ENCODE measurements at places on chromosomes 4 and X.

- no peak for DNase-seq
Measured at GRCh38 chr4:101851672-101852071, 61.1 kb downstream of the BANK1 start.

- no peak for DNase-seq
Measured at GRCh38 chrX:128619490-128619889, 567.3 kb upstream of the ACTRT1 start.

DNA sequence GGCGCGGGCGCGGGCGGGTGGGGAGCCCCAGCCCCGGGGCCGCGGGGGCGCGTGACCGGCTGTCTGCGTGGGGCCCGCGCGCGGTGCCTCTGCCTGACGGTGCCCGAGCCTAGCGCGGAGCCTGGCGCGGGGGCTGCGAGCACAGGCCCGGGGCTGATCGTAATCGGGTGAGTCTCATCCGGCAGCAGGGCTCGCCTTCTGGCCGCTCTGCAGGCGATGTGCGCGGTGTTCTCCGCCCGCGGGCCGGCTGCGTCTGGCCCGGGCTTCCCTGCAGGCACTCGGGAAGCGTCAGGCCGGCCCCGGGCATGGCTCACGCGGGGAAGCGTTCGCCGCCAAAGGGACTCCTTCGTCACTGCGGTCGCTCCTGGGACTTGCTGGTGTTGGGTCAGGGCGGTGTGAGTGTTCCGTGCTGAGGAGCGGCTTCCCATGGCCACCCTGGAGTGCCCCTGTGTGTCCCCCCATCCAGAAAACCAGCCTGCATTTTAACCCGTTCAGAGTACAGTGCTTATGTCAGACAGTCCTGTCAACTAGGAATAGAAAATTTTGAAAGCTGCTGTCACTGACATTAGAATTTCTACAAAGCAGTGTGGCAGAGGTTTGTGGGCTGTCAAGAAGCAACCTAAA is 40.6 kb downstream of the FAM149A start:
- no peak for DNase-seq

DNA sequence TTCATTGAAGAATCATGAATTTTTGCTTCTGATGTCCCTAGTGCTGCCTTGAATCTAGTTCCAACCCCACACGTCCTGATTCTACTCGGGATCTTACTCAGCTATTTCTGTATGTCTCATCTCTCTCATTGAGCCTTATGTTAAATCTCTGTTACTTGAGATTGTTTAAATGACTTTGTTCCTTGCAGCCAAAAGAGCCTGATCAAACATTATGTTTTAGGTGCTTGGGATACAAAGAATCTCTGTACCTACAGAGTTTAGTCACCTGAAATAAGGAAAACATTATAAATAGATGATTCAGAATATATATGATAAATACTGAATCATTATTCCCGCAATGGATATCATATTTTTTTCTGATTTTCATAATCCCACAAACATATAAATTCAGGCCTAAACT is 13.7 kb upstream of the ANKRD50 start:
- DNase-seq = no peak

- no peak for DNase-seq
Measured at GRCh38 chr4:11230866-11231265, 197.8 kb downstream of the HS3ST1 start.

DNA sequence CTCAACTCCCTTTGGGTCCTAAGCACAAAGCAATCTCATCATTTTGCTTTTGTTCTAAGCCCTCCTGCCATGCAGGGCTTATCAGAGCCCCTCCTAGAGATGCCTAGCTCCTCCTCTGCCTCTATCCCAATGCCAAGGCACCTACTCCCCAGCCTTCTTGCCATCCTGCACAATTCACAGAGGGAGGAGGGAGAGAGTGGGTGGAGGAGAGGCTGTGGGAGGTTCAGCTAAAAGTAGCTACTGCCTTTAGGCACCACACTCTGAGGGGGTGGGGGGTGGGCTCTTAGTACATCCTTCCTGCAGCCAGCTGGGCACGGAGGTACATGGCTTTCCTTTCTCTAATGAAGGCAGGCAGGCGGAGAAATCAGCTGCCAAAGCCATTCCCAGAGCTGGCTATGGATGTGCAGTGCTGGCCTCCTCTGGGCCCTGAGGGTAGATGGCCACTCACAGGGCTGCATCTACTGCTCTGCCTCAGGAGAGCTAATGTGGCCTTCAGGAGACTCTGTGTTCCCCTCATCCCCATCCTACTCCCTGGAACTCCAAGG is 40.1 kb downstream of the ARHGEF9 start:
- DNase-seq = no peak

GRCh38 chrX:154373340-154374306 is 811 bp downstream of the FLNA start:
- DNase-seq = peak; percentile 40

DNA sequence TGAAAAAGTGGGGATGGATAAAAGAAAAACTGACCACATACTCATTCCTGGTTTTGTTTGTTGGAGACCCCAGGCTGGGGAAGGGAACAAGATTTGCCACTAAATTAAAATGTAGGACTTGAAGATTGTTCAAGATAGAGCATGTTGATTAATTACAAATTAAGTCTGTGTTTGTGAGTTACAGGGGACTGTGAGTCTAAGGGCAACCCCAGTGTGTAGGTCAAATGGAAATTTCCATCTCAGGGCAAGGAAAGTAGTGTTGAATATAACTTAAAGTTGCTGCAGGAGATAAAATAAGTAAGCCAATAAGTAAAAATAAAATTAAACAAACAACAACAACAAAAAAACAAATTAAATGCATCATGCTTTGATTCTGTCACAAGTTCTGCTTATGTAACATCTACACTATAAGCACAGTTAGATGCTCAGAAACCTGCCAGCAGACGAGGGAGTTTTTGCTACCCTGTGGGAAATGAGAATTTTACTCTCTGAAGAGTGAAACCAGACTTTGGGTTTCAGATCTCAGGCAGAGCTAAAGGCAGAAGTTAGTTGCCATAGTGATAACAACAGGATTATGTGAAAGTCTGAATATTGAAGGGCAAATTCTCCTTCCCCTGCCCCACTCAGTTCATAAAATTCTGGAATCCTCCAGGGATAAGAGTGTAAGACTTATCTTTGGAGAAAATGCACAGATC is 352.3 kb downstream of the GRXCR1 start:
- DNase-seq = no peak

- DNase-seq = no peak
Measured at GRCh38 chr4:122796801-122797404, 29.7 kb upstream of the FGF2 start.

- no peak for DNase-seq
Measured at GRCh38 chr4:54495091-54495490, 162.7 kb upstream of the KIT start.

GRCh38 chrX:42021058-42021457 is 97.7 kb upstream of the CASK start:
- no peak for DNase-seq

DNA sequence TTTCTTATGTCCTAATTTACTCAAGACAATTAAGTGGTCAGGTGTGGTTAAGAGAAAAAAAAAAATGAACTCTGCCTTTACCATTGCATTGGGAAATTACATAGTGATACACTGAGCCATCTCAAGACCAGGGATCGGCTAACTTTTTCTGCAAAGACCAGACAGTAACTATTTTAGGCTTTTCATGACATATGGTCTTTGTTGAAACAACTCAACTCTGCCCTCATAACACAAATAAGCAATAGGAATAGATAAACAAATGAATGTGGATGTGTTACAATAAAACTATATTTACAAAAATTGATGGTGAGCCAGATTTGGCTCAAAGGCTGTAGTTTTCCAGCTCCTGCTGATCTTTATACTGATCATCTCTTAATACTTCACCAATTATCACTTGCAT is 632.6 kb upstream of the INTU start:
- DNase-seq = no peak

- peak; percentile 68 for DNase-seq
Measured at GRCh38 chr4:184745831-184746795, 12.2 kb upstream of the CENPU start.

DNA sequence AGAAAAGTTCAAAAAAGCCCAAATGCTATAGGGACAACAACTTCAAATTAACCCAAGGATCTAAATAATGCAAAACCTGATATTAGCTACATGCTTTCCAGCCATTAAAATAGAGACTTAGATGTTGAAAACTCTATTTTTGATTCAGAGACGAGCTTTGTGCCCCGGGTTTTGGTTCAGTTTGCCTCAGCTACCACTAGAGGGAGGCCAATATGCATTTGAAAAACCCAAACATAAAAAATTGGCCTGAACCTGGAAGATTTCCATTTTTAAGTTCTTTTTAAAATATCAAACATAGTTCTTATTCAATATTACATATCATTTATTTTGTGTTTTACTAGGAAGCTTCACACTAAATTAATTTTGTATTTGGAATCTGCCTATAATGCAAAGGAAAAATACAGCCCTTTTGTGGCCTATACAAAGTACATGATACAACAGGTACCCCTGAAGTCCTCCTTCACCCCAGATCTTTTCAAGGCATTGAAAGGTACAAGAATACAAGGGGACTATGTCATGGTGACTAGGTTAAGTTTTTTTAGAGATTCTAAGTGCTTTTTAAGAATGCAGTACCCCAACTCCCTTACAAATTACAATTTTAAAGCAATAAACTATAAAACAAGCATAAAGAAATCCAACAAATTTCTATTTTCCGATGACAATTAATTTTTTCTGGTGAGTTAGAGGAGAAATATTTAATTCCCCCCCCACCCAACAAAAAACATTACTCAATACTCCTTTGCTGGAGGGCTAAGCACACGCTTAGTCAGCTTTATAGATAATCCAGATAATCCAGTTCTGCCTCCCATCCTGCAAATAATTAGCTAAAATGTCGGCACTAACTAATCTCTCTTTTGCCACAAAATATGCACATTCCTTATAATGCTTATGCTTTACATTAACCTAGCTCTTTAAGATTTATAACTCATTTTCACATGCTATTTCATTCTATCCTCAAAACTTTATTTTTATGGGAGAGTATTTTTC is 97.7 kb upstream of the PTPN13 start:
- DNase-seq = peak; percentile 52

GRCh38 chr4:89382439-89382838 is 74.8 kb upstream of the GPRIN3 start:
- DNase-seq = no peak

DNA sequence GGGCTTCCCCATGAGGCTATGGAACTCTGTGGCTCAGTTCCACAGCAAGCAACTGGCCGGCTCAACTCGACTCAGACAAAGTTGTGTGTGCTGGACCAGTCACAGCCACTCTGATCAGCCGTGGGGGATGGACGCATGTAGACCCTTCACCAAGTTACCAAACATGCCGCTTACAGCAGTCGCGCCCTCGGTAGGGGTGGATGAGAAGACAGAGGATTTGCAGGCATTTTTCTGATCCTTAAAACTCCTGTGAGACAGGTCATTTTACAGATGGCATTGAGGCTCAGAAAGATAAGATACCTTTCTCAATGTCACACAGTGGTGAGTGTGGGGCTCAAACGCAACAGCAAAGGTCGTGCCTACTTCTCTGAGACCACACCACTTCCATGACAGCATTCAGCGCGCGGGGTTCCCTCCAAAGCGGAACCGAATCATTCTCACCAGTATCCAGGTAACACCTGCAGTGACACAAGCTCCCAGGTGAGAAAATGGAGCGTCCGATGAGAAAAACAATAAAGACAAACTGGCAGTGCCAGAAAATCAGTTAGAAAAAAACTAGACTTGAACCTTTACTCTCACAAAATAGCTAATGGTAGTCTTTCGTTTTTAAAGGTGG is 83.6 kb downstream of the RELL1 start:
- no peak for DNase-seq

GRCh38 chr4:71288875-71289274 is 49.9 kb upstream of the SLC4A4 start:
- DNase-seq = no peak

- DNase-seq = no peak
Measured at GRCh38 chr4:94373752-94374151, 31.1 kb upstream of the HPGDS start.

DNA sequence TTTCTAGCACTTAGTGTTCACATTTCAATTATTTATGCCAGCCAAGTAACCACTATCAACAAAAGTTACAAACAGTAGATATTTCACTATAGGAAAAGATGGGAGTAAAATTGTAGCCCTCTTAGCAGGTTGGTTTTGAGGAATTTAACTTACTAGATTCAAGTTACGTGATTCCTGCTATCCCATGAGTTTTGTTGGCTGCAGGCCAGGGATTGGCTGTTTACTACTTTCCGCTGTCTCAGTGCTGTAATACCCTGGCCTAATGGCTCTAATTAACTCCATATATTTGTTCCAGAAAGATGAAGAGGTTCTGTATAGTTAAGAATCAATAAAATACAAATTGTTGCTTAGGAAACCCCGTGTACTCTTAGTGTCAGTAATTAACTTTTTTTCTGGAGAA is 55.5 kb upstream of the MAGED1 start:
- DNase-seq = no peak

- DNase-seq = no peak
Measured at GRCh38 chr4:188854436-188854835, 715.2 kb downstream of the TRIML1 start.

DNA sequence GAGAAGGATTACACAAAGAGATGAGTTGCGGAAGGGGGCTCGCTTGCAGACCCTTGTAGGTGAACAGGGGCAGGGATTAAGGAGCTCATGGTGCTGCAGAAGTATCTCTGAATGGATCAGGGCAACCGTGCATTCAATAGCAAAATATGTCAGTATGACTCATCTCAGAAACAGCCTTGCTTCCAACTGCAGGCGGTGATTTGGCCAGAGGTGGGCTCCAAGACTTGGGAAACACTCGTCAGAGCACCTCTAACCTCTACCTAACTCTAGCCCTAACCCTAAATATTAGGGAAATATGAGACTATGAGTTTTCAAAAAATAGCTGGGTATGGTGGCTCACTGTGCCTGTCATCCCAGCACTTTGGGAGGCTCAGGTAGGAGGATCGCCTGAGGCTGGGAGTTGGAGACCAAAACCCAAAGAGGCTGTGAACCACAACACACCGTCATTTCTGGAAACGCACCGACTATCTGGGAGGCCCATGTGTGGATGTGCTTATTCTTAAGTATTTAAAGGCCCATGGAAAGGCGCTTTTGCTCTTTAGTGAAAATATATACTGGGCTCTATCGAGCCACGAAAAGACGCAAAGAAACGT is 102.6 kb downstream of the DHRSX start:
- DNase-seq = no peak

GRCh38 chr4:102625232-102625930 is 124.2 kb downstream of the NFKB1 start:
- peak; percentile 75 for DNase-seq

DNA sequence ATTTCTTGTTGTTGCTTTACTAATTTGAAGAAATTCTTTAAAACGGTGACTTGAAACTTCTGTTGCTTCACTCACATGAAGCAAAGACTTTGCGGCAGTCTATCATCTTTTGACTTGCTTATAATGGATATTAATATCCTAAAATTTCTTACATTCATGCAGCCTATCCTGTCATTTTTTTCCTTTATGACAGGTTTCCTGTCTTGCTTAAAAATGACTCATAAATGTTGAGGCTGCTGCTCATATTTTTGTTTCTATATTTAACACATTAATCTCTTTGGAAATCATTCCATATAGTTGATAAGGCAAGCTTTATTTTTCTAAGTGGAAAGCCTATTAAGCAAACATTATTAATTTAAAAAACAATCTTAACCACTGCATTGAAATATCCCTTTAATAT is 176.6 kb upstream of the GALNTL6 start:
- DNase-seq = no peak

GRCh38 chr4:147596981-147597380 is 20.2 kb upstream of the TMEM184C start:
- no peak for DNase-seq
